ENCODE measurements at places on chromosomes 2 and 18.

DNA sequence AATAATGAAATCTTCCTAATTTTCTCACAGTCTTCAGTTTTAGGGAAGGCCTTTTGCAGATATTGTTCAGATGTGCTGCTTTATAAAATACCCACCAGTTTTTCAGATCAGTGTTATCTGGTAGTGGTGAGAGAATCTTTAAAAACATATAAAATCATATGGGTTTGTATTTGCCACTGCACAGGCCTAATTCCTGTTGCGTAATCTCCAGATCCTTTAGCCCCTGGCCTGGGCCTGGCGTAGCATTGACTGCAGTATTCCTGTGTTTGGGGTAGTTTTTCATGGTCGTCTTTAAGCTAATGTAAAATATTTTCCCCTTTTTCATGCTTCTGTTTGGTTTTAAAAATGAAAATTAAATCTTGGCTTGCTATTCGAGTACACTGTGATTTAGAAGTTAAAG is 43.2 kb downstream of the TSHZ1 start:
- no peak for DNase-seq

- DNase-seq, result no peak
These were observed 36.9 kb upstream of the LBH start for GRCh38 chr2:30194421-30194820.

DNA sequence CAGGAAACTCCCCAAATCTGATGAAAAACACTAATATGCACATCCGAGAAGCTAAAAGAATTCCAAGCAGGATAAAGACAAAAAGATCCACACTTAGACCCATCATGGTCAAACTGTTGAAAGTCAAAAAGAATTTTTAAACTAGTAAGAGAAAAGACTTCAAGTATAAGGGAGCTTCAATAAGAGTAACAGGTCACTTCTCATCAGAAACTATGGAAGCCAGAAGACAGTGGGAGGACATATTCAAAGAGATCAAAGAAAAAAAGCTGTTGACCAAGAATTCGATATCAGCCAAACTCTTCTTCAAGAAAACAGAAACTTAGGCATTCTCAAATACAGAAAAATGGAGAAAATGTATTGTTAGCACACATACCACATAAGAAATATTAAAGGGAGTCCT is 50.4 kb downstream of the ZC3H8 start:
- no peak for DNase-seq

DNA sequence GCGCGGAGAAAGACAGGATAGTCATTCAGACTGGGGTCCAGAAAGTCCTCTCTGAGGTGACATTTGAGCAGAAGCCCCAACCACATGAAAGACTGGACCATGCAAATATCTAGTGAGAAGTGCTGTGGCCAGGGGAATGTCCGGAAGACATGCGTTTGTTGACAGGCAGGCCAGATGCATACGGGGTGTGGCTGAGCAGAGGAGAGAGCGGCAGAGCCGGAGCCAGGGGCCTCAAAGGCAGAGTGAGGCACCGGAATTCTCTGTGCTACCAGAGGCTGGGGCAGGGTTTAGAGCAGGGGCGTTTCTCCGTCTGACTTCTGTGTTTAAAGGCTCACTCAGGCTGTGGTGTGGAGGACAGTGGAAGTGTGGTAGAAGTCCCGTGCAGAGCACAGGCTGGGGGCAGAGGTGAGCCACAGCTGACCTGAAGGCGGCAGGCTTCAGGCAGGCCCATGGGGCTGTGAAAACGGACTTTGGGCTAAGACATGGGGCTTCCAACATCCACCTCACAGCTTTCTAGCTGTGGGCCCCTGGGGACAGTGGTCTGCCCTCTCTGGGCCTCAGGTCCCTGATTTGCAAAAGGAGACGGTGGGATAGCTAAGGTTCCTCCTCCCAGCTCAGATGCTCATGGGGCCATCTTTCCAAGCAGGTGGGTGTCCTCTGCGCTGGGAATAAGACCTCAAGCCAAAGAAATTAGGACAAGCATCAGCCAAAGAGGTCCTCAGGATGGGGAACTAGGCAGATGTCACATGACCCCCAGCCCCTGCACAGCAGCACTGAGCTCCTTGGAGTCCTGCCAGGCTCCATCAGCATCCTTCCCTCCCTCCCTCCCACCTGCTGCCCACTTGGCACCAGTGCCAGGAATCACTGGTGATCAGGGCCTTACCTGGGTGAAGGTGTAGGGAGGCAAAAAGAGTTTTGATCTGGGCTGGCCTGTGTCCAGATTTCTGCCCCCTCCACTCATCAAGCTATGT is 11.2 kb downstream of the RUFY4 start:
- no peak for DNase-seq

DNA sequence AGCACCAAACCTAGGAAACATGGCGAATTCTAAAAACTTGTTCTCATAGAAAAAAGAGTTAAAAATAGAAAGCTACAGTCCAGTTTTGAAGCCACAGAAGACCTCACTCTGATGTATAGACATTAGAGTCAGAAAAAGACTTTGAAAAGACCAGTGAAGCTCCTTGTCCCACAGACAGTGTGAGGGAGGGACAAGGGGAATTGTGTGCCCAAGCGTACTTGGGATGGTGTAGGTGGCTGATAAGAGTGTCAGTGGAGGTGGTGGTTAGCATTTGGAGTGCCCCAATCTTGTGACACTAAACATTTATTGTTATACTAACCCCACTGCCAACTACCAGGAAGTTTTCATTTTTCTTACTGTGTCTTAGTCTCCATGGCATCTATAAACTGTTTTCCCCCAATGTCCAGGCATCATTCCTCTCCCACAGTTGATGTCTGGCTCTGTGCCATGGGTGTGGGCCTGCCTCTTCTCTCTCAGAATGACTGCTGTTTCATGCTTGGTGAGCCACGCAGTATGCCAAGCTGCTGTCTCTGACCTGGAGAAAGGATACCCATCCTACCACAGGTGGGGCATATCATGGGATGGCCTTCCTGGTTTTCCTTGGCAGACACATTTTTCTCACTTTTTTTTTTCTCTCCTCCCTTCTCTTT is 161.4 kb downstream of the RPIA start:
- no peak for DNase-seq

- peak; percentile 16 for DNase-seq
These were observed 62.8 kb downstream of the EMILIN2 start for GRCh38 chr18:2909431-2910140.

GRCh38 chr2:110219496-110220189 is 7.3 kb upstream of the MTLN start:
- DNase-seq, result no peak

- no peak for DNase-seq
These were observed 93.9 kb upstream of the RMDN2 start for GRCh38 chr2:37831081-37831780.

DNA sequence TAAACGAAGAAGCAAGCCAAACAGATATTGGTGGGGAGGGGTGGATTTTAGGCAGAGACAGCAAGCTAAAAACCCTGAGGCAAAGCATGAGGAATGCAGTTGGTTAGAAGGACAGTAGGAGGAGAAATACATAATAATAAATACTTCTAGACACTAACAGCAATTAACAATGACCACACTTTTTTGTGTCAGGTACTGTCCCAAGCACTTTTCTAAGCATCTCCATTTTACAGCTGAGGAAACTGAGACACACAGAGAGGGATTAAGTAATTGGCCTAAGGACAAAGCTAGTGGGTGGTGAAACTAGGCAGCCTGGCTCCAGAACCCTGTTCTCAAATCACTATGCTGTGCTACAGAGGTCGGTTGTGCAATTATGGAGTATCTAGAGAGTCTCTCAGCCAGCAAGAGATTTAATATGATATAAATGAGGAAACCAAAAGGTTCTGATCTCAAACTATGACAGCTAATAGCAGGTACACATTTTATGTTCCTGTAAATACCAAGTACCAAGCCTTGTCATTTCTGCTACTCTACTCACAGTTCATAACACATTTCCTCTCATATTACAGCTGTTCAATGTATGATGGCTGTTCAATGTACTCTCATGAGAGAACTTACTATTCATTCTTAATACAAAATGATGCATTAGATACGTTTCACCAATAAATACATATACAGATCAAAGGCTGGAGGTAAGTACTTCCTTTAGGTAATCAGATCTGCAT is 5.3 kb downstream of the MAP4K3 start:
- no peak for DNase-seq

- DNase-seq, result no peak
These were observed 40.7 kb downstream of the ATIC start for GRCh38 chr2:215352602-215353001.

DNA sequence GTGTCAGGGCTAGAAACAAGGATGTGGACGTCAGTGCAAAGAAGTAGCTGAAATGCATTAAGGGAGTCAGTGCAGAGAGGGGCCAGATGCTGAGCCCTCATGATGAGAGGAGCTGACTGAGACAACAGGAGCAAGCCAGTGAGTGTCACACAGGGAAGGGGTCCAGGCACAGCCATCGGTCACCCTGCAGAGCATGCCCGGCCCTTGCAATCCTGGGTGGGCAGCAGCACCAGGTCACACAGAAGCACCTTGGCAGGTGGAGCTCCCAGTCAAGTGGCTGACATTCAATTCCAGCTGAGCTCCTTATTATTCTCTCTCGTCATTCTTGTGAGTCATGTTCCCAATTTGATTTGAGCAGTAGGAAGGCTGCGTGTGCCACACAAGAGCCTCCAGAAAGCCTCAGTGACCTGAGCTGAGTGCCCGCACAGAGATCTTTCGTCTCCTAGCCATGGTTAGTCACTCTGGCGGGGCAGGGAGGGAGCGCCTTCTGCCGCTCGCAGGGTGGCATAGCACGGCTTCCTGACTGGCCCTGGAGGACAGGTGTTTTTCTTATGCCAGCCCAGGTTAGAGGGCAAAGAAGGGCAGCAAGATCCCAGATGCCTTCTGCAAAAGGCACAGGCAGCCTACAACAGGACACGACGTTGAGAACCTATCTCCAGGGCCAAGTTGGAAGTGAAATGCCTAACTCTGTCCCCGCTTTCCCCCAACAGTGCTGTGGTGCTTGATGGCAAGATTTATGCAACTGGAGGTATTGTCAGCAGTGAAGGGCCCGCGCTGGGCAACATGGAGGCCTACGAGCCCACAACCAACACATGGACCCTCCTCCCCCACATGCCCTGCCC is 220.9 kb downstream of the ATAD2B start:
- DNase-seq, result no peak

- DNase-seq, result peak; percentile 25
These were observed 167.9 kb upstream of the NXPH2 start for GRCh38 chr2:138948070-138948539.

- DNase-seq, result no peak
These were observed 1.6 kb downstream of the KLHL14 start for GRCh38 chr18:32771169-32771751.

DNA sequence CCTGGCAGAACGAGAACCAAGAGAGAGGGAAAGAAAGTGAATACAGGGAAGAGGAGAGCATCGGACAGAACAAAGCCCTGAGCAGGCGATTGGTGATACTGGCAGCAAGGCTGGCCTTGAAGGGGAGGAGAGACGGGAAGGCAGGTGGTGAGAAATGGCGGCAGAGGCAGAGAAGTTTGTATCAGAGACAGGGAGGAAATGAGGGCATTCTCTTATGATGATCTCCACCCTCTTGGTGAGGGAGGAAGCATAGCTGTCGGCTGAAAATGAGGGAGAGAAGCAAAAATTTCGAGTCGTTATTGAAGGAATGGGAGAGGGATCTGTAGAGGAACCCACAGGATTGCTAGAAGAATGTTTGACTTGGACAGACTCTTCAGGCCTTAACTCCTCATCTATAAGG is 80.6 kb downstream of the CLIP4 start:
- DNase-seq, result no peak

- no peak for DNase-seq
These were observed 83.6 kb downstream of the SESTD1 start for GRCh38 chr2:179181002-179181401.

DNA sequence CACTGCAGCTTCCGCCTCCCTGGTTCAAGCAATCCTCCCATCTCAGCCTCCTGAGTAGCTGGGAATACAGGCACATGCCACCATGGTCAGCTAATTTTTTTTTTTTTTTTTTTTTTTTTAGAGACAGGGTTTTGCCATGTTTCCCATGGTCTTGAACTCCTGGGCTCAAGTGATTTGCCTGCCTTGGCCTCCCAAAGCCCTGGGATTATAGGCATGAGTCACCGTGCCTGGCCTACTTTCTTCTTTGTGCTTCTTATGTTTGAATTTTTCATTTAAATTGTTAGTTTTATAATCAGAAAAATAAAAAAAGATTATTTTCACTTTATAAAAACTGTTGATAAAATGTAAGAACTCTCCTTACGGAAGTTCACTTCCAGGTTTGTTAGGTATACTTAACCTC is 101.5 kb upstream of the LPIN2 start:
- DNase-seq, result no peak

- DNase-seq, result no peak
These were observed 32.5 kb downstream of the CDC42EP3 start for GRCh38 chr2:37638973-37639372.

DNA sequence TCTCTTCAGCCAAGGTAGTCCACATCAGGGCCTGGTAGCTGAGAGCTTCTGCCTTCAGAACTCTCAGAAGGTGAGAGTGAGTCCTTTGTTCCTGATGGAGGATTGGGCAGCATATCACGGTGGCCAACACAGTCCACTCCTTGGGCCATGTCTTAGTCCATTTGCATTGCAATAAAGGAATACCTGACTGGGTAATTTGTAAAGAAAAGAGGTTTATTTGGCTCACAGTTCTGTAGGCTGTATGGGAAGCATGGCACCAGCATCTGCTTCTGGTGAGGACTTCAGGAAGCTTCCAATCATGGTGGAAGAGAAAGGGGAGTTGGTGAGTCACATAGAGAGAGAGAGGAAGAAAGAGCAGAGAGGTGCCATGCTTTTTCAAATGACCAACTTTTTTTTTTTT is 98.8 kb downstream of the ADCYAP1 start:
- no peak for DNase-seq

- no peak for DNase-seq
These were observed 369.7 kb downstream of the OSR1 start for GRCh38 chr2:18988631-18989232.

- DNase-seq, result no peak
These were observed 173.1 kb upstream of the GYPC start for GRCh38 chr2:126482582-126483464.

DNA sequence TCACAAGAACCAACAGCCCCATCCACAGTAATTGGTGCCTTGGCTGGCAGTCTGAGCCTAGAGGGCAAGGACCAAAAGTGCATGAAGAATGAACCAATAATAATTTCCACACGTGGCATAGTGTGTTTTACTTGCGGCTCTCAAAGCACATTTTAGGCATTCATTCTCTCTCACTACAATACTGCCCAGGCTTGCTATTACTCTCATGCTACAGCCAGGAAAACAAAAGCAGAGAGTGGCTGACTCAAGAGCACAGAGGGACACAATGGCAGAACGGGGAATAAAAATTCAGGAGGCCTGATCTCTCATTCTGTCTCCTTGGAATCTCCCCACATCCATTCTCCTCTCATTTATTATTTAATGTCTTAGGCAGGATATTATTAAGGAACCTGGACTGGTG is 57.0 kb upstream of the NOL4 start:
- no peak for DNase-seq
